Lower leg skin (tissue), 4 donors: ENCODE measurements at places on chromosomes 3 and 15. TPM values are rescaled to one million over a fixed set of nuclear protein-coding genes. Genes with fewer than 3 reads are reported as not detected.

DNA sequence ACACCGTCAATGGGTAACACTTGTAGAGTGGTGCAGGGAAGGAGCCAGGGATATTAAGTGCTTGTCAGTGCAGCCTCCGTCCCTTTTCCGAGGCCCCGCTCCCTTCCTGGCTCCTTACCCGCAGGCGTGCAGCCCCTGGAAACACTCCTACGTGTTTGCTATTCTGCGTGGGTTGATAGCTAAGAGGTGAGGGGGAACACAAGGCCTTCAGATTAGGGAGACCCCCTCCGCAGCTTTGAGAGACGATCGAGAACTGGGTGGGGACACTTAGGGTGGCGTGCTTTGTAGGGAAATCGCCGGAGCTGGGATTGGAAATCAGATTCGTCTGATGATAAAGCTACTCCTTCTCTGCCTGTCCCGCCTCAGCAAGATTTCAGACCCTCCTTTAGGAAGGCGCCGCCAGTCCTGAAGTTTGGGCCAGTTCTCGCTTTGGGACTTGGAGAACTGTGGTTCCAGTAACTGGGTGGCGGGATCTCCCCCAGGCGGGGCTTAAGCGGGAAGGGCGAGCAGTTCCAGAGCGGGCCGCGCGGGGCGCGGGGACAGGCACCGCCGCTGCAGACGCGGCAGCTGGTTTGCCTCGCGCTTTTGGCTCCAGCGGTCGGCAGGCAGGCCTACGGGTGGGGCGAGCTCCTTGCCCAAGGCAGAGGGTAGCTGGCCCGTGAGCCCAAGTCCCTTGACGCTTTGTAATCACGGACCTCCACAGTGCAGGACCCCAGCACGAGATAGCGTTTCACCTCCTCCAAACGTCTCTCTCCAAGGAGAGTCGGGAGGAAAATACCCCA, 8.0 kb upstream of the FAM107A start:
- DNase-seq: peak; percentile 97

DNA sequence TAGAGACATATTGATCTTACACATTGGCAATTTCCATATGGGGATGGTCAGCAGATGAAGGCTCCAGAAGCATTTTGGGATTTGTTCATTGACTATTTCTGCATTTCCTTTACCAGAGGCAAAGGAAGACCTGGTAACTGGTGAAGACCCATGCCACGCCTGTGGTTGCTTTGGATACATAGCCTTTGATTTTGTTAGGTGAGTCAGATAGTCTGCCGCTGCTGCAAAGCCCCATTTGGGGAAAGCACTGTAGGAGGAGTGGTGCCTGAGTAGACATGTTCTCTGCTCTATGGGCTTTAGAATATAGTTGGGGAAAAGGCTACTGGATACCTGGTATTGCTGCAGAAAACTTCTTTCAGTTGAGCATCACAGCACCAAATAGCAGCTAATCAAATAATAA, 56.8 kb downstream of the TFG start:
- DNase-seq: no peak

DNA sequence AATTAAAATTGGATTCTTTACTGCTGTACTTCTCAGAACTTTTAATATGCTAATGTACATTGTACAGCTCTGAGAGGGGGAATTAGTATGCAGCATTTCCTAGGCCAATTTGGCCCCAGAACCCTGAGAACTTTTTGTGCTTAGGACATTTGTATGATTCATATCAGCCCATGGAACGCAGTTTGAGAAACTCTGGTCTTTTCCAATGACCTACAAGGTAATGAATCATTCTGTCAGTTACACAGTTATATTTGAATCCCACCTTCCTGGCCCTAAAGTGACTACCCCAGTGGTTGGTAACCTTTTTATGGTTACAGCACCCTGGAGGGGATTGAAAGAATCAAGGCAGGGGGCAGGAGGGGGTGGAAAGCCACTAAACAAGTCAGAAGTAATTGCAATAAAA, 25.6 kb upstream of the KBTBD12 start:
- peak; percentile 48 for DNase-seq

GRCh38 chr15:43939070-43939469, 112.3 kb downstream of the WDR76 start:
- DNase-seq: no peak

ACOX2 gene
- 6.2 TPM for total RNA-seq

CCDC54 gene
- total RNA-seq: not detected
